ENCODE measurements at places on chromosomes 2 and 18. TPM values are rescaled to one million over a fixed set of nuclear protein-coding genes. Genes with fewer than 3 reads are reported as not detected.

Gene PNKD
- total RNA-seq = 45.8 TPM

DNA sequence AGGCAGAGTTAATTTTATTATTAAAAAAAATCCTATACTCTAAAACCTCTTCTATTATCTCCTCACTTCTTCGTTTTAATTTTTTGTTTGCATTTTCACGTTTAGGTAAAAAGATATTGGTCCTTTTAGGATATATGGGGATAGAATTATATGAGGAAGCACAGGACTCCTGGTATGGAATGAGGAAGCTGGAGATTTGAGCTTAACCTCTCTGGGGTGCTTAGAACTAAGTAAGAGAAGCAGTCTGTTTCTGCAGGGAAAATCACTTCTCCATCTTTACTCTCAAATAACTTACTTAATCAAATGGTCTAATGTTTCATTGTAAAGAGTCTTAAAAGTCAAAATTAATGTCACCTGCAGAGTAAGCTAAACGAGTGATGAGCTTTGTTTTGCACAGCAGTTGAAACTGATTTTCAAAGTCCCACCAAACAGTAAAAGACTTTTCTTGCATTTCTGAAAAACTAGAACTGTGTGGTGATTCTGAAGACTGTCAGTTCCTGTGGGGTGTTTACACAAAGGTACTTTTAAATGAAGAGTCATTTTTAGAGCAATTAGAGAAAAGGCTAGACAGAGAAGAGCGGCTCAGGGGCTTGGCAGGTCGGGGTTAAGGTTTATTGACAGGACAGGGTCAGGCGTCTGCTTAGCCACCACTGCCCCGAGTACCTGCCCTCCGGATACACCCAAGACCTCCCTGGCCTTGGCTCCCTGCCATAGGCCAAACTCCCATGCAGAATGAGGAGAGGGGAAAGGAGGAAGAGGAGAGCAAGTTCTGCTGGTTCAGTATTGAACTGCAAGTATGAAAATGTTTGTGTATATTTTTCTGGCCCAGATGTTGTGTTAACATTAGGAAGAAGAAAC is 21.6 kb downstream of the METAP1D start:
- no peak overlapping the region for H3K4me3 ChIP-seq
- H3K27me3 ChIP-seq = no peaks in the 10 kb centered on the region
- H3K4me1 ChIP-seq = peaks cover 15% of the 10 kb centered on the region
- no peaks in the 10 kb centered on the region for H3K36me3 ChIP-seq
- DNase-seq = peak; percentile 36

DNA sequence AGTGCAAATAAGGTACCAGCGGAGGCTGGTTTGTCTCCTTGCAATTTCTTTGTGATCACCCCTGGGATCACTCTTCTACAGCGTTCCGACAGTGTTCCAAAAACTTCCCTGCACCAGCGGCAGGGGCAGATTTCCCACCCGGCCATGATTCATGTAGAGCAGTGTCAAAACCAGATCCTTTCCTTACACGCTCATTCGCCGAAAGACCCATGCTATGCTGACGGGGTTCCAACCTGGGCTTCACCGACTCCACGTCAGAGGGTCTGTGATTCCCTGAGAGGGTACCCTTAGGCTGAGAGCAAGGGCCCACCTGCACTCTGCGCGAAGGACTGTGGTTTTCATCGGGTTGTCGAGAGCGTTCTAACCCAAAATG is 423 bp upstream of the TTC27 start:
- peak overlapping the region; percentile 97 for H3K27ac ChIP-seq
- peaks cover 9% of the 10 kb centered on the region for H3K36me3 ChIP-seq
- peaks cover 16% of the 10 kb centered on the region for H3K4me1 ChIP-seq
- DNase-seq = peak; percentile 55
- H3K27me3 ChIP-seq = no peaks in the 10 kb centered on the region
- peak overlapping the region; percentile 88 for H3K4me3 ChIP-seq

DNA sequence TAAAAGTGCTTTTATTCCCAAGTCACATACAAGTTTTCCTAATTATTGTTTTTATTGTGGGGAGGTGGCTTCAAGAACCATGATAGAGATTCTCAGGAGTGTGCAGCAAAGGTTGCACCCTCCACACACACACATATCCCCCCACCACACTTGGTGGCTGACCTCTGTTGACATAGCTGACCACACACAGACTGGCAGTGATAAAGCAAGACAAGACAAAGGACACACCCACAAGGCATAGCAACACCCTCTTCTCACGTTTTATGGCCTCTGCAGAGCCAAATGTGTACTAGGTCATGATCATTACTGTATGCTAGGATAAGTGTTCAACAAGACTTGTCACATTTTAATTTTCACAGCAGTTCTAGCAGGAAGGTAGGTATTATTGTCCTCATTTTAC is 143.0 kb upstream of the EPC2 start:
- no peak for DNase-seq
- no peaks in the 10 kb centered on the region for H3K36me3 ChIP-seq
- no peak overlapping the region for H3K4me3 ChIP-seq
- no peaks in the 10 kb centered on the region for H3K27me3 ChIP-seq
- no peak overlapping the region for H3K27ac ChIP-seq

GRCh38 chr2:104772996-104773395 is 80.9 kb upstream of the POU3F3 start:
- no peak overlapping the region for H3K4me3 ChIP-seq
- H3K36me3 ChIP-seq = no peaks in the 10 kb centered on the region
- no peak for DNase-seq
- peaks cover 4% of the 10 kb centered on the region for H3K4me1 ChIP-seq
- no peak overlapping the region for H3K27ac ChIP-seq

DNA sequence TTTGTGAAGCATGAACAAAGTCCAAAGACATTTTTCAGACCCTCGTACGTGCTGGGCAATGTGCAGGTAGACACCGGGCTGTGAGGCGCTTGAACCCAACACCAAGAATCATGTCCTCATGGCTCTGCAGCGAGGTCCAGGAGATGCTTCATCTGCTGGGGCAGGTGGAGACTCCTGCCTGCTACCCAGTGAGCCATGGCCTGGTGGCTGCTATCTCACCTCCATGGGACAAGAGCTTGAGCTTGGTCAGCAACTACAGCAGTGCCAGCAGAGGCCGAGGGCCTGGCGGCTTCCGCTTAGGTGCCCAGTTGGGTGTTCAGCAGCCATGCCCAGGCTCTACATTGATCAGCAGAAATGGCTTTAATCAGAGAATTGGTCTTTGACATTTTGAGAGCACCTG is 281.0 kb upstream of the HS6ST1 start:
- no peak overlapping the region for H3K4me3 ChIP-seq
- H3K27ac ChIP-seq = no peak overlapping the region
- H3K4me1 ChIP-seq = peaks cover 4% of the 10 kb centered on the region
- DNase-seq = no peak

DNA sequence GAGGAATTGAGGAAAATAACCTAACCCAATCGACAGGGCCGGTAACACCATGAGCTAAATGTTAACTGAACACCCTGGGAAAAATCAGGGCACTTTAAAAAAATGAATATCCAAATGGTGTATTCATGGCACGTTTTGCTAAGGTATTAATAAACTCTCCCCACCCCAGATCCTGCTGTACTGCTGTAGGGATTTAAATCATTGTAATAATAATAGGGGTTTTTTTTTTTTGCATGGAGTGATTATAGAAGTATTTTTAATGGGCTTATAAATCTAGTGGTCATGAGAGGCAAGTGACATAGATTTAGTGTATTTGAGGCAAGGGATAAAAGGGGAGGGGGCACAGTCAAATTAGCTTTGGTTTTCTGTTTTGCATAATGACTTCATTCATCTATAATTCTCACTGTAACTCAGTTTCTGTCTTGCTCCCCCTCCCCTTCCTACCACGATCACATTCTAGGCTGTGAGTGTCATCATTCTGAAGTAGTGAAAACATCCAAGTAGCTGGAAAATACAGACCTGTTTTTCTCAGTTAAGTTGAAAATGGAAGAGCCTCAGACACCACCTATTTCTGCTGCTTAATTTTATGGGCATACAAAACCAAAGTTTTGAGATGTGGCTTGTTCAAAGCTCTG is 18.2 kb upstream of the MGAT5 start:
- H3K27ac ChIP-seq = no peak overlapping the region
- 0 out of 2 replicates have a peak, but pooled peaks cover 1% of the 10 kb centered on the region for H3K36me3 ChIP-seq
- DNase-seq = no peak
- no peaks in the 10 kb centered on the region for H3K27me3 ChIP-seq

Gene RND3
- total RNA-seq = 55.8 TPM

Gene TRIP12
- 146 TPM for total RNA-seq

Gene LRATD1
- 2.3 TPM for total RNA-seq

- no peaks in the 10 kb centered on the region for H3K27me3 ChIP-seq
- no peak for DNase-seq
- H3K27ac ChIP-seq = no peak overlapping the region
- H3K4me3 ChIP-seq = no peak overlapping the region
- peaks cover 9% of the 10 kb centered on the region for H3K4me1 ChIP-seq
- H3K36me3 ChIP-seq = no peaks in the 10 kb centered on the region
Observed at GRCh38 chr18:46622451-46622850, 34.6 kb downstream of the LOXHD1 start.

GRCh38 chr2:226705133-226705886 is 94.3 kb downstream of the IRS1 start:
- no peak overlapping the region for H3K4me3 ChIP-seq
- H3K36me3 ChIP-seq = no peaks in the 10 kb centered on the region
- DNase-seq = no peak

Gene GDF7
- total RNA-seq = 0.55 TPM

Gene MYO3B
- 0.44 TPM for total RNA-seq

DNA sequence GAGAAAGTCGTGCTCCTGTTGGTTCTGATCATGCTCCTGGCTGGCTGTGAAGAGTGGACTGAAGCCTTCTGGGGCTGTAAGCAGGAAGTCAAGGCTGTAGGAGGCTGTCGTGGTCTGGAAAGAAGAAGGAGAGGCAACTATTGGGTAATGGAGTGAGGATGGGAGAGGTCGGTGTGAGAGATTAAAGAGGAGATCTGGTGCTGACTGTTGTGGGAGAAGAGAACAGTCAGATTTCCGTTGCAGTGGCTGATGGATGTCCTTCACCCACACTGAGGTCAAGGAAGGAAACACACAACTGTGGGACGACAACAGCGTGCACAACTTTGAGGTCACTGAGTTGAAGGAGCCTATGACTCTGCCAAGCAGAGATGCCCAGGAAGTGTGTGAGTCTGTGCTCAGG is 2.8 kb upstream of the PSMD1 start:
- no peak overlapping the region for H3K27ac ChIP-seq
- H3K27me3 ChIP-seq = peaks cover 46% of the 10 kb centered on the region
- peaks cover 22% of the 10 kb centered on the region for H3K4me1 ChIP-seq
- no peak for DNase-seq
- no peak overlapping the region for H3K4me3 ChIP-seq

DNA sequence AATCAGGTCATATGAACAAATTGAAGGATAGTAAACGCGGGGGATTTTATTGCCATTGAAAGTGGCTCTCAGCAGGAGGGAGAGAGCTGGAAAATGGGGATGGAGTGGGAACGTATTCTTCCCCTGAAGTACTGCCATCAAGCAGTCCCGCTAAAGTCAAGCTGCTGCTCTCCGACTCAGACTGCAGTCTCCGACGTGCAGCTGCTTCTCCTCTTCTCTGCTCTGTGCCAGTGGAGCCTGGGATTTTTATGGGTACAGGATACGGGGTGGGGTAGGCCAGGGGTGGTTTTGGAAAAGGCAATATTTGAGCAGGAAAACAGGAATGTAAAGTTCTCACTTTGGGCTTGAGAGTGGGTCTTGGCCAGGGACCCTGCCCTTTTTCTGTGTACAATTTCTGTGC is 33.0 kb downstream of the KCTD18 start:
- no peak for DNase-seq
- H3K4me1 ChIP-seq = peaks cover 50% of the 10 kb centered on the region
- H3K27me3 ChIP-seq = no peaks in the 10 kb centered on the region
- no peak overlapping the region for H3K27ac ChIP-seq
- H3K4me3 ChIP-seq = no peak overlapping the region

Gene EFR3B
- total RNA-seq = 8.9 TPM

GRCh38 chr2:134493797-134494196 is 225.0 kb downstream of the TMEM163 start:
- no peaks in the 10 kb centered on the region for H3K36me3 ChIP-seq
- H3K4me1 ChIP-seq = peaks cover 7% of the 10 kb centered on the region
- no peak overlapping the region for H3K4me3 ChIP-seq
- no peak overlapping the region for H3K27ac ChIP-seq
- H3K27me3 ChIP-seq = no peaks in the 10 kb centered on the region

- no peak overlapping the region for H3K27ac ChIP-seq
- H3K36me3 ChIP-seq = peaks cover 7% of the 10 kb centered on the region
- H3K4me1 ChIP-seq = peaks cover 29% of the 10 kb centered on the region
Observed at GRCh38 chr18:49359732-49360444, 100.6 kb downstream of the DYM start.

Gene LRRFIP1
- total RNA-seq = 70.6 TPM

DNA sequence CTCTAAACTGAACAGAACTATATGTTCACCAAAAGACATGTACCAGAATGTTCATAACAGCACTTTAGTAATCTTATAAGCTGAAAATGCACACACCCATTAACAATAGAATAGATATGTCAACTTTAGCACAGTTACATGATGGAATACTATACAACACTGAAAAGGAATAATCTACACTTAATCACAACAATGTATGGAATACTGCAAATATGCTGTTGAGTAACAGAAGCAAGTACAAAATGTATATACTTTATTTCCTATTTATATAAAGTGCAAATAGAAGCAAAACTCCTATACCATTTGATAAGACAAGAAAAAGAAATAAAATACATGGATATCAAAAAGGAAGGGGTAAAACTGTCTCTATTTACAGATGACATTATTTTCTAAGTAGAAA is 352.8 kb downstream of the NCKAP5 start:
- no peak overlapping the region for H3K4me3 ChIP-seq
- no peaks in the 10 kb centered on the region for H3K27me3 ChIP-seq
- no peak for DNase-seq
- peaks cover 4% of the 10 kb centered on the region for H3K4me1 ChIP-seq
- peaks cover 5% of the 10 kb centered on the region for H3K36me3 ChIP-seq
- no peak overlapping the region for H3K27ac ChIP-seq

DNA sequence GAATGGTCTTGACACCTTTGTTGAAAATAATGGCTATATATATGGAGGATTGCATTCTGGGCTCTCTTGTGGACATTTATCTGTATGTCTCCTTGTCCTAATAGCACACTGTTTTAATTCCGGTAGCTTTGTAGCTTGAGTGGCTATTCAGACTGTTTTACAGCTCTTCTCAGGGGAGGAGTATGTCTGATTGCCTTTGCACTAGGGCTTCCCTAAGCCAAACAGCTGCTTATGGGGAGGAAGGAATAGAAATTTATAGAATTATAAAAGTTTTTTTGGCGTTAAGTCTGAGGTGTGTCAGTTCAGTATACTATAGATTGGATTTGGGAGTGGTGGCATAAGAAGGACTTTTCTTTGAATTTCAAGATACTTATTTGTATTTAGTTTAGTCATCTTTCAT is 12.6 kb downstream of the SEH1L start:
- no peaks in the 10 kb centered on the region for H3K27me3 ChIP-seq
- no peak overlapping the region for H3K4me3 ChIP-seq
- H3K36me3 ChIP-seq = peaks cover 52% of the 10 kb centered on the region
- H3K27ac ChIP-seq = no peak overlapping the region
- DNase-seq = no peak

Gene PREPL
- 29.1 TPM for total RNA-seq

Gene RBM44
- total RNA-seq = 0.71 TPM

- no peaks in the 10 kb centered on the region for H3K36me3 ChIP-seq
- no peak overlapping the region for H3K4me3 ChIP-seq
- no peak for DNase-seq
- H3K27me3 ChIP-seq = no peaks in the 10 kb centered on the region
Observed at GRCh38 chr2:159484532-159484931, 131.8 kb downstream of the BAZ2B start.

Measured in WTC11 (cell line).